ENCODE measurements at places on chromosomes 11 and 22.

- no peak for DNase-seq
Observed at GRCh38 chr22:46728470-46728869, 9.6 kb downstream of the CERK start.

- no peak for DNase-seq
Observed at GRCh38 chr11:126870021-126870420, 130.5 kb downstream of the KIRREL3 start.

DNA sequence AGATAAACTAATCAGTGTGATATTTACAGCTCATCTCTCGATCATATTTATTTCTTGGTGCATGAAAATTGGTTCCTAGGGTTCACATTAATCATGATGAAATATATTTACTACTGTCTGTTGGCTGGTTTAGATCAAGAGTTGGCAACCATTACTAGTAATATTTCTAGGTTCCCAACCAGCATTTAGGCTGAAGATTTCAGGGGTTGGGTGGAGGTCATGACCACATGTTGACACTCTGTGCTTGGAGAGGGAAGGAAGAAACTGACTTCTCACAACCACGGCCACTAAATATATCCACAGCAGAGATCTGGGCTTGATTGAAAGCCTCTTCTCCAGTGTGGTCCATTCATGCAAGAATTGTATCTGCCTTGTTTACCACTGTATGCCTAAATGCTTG is 87.9 kb downstream of the ALX4 start:
- DNase-seq = no peak

- no peak for DNase-seq
Observed at GRCh38 chr11:36333468-36333867, 37.4 kb downstream of the PRR5L start.

- no peak for DNase-seq
Observed at GRCh38 chr22:39250131-39250530, 5.3 kb upstream of the PDGFB start.

GRCh38 chr22:36999463-36999862 is 19.8 kb downstream of the TST start:
- DNase-seq = no peak

- no peak for DNase-seq
Observed at GRCh38 chr11:67732045-67732787, 57.8 kb upstream of the ALDH3B2 start.

DNA sequence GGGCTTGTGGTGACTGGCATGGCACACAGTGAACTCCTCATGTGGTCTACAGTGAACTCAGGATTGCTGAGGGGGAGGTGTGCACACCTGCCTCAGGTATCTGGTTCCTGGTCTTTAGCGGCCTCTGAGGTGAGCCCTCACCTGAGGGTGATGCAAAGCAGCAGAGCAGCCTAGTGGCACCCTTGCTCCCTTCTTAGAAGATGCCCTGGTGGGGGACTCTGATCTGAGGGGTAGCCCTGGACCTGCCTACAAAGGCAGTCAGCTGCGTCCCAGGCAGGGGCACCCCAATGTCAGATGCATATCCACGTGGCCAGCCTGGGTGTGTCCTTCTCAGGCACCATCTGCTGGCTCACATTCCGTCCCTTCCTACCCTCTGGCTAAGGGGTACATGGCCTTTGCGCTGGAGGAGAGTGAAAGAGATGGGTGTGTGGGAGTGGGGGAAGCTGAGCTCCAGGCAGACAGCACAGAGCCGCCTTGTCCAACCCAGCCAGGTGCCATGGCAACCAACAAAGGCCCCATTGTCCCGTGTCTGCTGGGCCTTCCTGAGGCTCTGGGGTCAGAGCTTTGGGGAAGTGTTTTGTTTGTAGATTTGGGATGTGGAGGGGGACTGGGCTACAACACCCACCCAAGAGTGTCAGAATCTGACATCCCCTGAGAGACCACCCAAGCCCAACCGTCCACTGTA is 5.8 kb downstream of the PLEKHB1 start:
- no peak for DNase-seq

- no peak for DNase-seq
Observed at GRCh38 chr11:86141727-86142126, 72.8 kb upstream of the PICALM start.
